ENCODE measurements at places on chromosomes 6 and 20. TPM values are rescaled to one million over a fixed set of nuclear protein-coding genes. Genes with fewer than 3 reads are reported as not detected.

- DNase-seq, result no peak
These were observed 15.7 kb upstream of the AFDN start for GRCh38 chr6:167811040-167811439.

CRIP3 gene
- total RNA-seq, result not detected

DOP1A gene
- 35.2 TPM for total RNA-seq

CST3 gene
- total RNA-seq, result 124 TPM

DNA sequence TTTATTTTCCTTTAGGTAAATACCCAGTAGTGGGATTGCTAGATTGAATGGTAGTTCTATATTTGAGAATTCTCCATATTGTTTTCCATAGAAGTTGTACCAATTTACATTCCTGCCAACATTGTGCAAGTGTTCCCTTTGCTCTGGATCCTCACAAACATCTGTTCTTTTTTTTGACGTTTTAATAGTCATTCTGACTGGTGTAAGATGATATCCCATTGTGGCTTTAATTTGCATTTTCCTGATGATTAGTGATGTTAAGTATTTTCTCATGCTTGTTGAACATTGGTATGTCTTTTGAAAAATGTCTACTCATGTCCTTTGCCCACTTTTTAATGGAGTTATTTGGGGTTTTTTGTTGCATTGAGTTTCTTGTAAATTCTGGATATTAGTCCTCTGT is 85.6 kb downstream of the UBE3D start:
- peak; percentile 78 for DNase-seq

- no peak for DNase-seq
These were observed 27.3 kb upstream of the TSPYL1 start for GRCh38 chr6:116307001-116307400.

TCP11 gene
- total RNA-seq, result not detected

DNA sequence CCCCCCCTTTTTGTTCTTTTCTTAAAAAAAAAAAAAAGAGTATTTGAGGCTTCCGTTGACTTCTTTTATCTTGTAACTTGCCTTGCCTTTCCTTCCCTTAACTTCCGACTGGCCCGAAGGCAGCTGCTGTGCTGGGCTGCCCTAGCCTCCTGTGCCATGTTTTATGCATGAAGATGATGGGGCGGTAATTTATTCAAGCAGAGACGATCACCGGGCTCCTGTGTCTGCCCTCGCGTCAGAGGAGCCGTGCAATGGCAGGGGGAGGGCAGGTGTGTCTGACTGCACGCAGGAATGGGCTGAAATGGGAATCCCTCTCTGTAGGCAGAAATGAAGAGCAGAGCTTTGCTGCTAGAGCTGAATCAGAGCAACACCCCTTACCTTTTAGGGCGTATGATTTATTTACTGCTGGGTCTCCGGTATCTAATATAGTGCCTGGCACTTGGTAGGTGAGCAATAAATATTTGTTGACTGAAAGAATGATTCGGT is 106.3 kb upstream of the RIPOR2 start:
- DNase-seq, result no peak

RNF182 gene
- not detected for total RNA-seq
